Left cardiac atrium (tissue), 4 donors: ENCODE measurements at places on chromosomes 11 and 22. TPM values are rescaled to one million over a fixed set of nuclear protein-coding genes. Genes with fewer than 3 reads are reported as not detected.

The CD248 gene
- total RNA-seq: 54.3 TPM

The ISX gene
- not detected for total RNA-seq

The CELF1 gene
- 81.9 TPM for total RNA-seq

The OR52A1 gene
- total RNA-seq: not detected

The TNNI2 gene
- 0.52 TPM for total RNA-seq

The WEE1 gene
- 53.7 TPM for total RNA-seq

The DUSP8 gene
- 21.7 TPM for total RNA-seq

The C11orf86 gene
- total RNA-seq: not detected

The ARHGAP8 gene
- 0.89 TPM for total RNA-seq

The OR10D3 gene
- not detected for total RNA-seq

The RASGRP2 gene
- total RNA-seq: 37.1 TPM

The CTSW gene
- 2.7 TPM for total RNA-seq

The EFCAB6 gene
- total RNA-seq: 1.8 TPM

The OR56B4 gene
- not detected for total RNA-seq

The KLHL35 gene
- 1.1 TPM for total RNA-seq

The HBB gene
- 77.3 TPM for total RNA-seq

The KCNQ1 gene
- 33.5 TPM for total RNA-seq

The PKP3 gene
- 0.52 TPM for total RNA-seq

- no peak for DNase-seq
Observed at GRCh38 chr22:41047801-41048211, 44.6 kb upstream of the EP300 start.

DNA sequence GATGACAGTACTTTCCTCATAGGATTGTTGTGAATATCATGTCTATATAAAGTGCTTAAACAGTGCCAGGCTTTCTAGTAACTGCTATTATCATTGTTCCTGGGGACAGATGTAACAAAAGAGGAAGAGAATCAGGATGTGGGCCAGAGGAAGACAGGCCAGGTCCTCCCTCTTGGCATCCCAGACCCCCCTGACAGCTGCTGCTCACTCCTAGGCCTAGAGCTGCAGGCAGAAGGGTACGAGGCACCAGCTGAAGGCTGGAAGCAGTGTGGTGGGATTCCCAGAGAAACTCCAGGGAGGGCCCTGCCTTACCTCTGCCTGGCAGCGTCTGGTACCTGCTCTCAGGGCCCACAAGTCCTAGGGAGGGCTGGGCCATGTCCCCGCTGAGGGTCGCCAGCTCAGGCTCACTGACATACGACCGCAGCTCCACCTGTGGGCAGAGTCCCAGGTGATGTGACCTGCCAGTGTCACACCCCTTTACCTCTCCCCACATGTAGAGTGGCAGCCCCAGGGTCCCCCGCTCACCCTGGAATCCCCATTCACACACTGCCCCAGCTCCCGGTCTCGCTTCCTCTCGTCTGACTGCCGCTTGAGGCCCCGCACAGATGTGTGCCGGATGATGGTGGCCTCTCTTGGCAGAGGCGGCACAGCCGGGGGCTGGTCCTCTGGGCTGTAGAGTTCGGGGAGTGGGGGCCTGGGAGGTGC is 52.2 kb downstream of the C11orf58 start:
- no peak for DNase-seq

DNA sequence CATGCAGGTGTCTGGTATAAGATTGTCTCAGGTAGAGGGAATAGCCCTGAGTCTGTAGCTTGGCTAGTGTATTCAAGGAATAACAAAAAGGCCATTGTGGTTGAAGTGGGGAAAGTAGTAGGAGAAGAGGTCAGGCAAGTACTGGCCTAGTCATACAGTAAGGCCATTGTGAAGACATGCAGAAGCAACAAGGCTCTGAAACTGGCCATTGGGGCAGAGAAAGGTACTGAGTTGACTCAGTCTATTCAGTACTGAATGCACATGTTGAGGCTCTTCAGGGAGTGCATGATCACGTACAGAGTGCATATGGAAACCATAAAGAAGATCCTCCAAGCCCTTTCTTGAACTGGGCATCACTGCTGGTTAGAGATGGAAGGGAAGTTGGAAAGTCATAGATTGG is 477.6 kb downstream of the SOX6 start:
- DNase-seq: no peak

GRCh38 chr11:128550261-128550821 is 37.0 kb downstream of the ETS1 start:
- DNase-seq: no peak

DNA sequence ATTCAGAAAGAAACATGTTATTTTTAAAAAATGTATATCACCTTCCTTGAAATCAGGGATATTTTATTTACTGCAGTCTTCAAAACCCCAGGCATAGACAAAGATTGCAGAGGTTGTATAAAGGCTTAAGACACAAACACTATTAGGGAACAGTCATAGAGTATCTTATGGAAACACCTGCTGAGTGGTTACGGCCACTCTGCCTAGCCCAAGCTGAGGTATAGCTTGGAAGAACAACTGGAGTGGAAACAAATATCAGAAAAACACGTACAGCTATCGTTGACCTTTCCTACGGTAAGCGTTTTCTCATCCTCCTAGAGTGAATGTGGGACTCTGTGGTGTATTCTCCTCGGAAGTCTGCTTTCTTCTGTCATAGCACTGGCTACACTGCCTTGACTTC is 30.4 kb upstream of the LYVE1 start:
- no peak for DNase-seq

DNA sequence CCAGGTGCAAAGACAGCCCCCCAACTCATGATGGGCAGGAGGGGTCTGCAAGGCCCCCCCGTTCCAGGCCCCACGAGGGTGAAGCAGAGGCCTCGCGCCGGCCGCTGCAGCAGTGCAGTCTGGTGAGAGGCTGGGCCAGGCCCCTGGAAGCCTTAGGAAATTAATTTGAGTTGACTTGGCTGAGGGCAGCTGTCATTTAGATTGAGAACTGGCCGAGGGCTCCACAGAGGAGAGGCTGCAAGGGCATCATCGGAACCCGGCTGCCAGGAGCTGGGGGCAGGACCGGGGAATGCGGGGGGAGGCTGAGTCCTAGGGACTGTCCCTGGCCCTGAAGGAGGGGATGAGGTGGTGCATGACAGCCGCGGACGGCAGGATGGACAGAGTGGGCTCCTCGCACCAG is 39.9 kb downstream of the MN1 start:
- no peak for DNase-seq

GRCh38 chr22:42994917-42995562 is 19.9 kb downstream of the PACSIN2 start:
- DNase-seq: no peak

GRCh38 chr11:97224396-97224795 is 834.6 kb downstream of the JRKL start:
- DNase-seq: no peak

- no peak for DNase-seq
Observed at GRCh38 chr11:58641803-58642581, 19.5 kb downstream of the CNTF start.

DNA sequence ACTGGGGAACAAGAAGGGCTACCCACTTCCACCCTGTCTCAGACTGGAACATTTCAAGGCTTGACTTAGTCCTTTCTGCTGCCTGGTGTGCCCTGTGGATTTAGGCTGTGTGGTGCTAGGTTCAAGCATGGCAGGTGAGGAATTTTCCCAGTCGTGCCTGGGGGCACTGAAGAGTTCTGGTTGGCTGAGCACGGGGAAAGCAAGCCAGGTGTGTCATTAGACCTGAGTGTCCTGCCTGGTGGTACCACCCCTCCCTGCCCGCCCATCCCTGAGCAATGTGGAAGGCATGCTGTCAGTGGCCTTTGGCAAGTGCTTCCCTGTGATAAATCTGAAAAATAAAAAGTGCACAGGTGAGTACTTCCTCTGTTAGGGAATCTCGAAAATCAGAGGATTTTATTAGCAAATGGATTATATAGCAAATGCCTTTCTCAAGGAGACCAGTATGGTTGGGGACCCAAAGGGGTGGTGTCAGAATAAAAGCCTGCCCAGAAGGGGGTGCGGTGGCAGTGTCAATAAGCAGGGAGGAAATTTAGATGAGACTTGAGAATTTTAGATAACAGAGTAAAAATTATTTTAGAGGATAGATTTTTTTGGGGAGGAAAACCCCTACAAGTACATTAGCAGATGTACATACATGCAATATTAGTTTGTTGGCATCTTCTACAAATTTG is 22.8 kb downstream of the TEAD1 start:
- DNase-seq: no peak

DNA sequence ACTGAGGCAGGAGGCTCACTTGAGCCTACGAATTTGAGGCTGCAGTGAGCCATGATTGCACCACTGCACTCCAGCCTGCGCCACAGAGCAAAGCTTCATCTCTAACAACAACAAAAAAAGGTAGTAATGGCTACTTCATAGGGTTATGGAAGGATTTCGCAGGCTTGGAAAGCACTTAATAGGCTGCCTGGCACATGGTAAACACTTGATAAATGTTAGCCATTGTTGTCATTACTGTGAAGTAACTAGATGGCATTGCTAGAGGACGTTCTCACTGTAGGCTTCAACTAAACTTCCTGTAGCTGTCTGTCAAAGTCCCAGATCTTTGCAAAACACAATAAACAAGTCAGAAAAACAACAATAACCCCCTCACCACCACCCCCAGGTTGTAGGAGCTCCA is 357.2 kb upstream of the NARS2 start:
- no peak for DNase-seq

DNA sequence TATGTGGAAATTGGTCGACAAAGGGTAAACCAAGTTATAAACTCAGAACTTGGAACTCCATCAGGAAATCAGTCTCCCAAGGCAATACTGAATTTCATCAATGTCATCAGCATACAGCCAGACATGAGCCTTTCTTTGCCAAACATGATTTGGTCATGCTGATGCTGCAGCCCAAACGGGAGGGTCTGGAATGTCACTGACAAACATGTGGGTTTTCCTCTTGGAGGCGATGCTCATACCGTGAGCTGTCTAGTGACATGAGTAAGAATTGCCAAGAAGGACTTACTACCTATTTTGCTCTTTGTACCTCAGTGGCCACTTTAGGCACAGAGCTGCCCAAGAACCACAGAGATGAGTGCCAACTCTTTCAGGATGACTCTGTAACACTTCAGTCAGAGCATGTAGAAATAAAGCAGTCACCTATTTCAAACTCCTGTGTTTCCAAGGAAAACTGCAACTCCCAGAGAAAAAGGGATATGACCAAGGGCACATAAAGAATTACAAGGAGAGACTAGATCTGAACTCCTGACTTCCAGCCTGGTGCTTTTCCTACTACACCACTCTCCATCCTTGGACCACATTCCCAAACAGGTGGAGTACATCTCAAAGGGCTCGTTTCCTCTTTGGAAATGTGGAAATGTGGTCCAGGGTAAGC is 24.3 kb upstream of the MRGPRX2 start:
- DNase-seq: no peak

DNA sequence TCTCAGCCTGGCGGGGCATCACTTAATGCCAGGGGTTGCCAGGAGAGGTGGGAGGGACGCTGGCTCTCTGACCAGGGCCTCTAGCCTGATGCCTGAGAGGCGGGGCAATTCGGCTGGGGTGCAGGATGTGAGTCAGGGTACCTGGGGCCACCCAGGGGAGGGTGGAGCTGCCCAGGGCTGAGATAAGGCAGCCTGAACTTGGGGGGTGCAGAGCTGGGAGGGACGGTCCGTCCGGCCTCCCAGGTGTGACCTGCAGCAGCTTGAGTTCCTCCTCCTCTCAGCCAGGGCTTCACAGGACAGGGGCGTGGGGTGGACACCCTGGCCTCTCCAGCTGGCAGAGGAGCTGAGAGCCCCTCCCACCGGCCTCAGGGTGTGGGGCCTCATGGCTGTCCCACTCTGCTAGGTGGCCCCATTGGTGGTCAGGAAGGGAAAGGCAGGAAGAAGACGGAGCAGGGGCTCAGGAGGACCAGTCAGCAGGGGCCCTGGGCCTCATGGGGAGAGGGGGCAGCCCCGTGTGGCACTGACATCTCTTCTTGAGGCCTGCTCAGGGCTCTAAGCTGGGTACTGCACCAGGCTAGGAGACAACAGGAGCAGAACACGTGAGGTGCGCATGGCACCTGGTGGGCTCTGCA is 942 bp upstream of the RPS6KA4 start:
- no peak for DNase-seq

- no peak for DNase-seq
Observed at GRCh38 chr11:47399860-47400767, 8.3 kb upstream of the SLC39A13 start.

- DNase-seq: no peak
Observed at GRCh38 chr22:48393041-48393370, 1434.7 kb downstream of the BRD1 start.

DNA sequence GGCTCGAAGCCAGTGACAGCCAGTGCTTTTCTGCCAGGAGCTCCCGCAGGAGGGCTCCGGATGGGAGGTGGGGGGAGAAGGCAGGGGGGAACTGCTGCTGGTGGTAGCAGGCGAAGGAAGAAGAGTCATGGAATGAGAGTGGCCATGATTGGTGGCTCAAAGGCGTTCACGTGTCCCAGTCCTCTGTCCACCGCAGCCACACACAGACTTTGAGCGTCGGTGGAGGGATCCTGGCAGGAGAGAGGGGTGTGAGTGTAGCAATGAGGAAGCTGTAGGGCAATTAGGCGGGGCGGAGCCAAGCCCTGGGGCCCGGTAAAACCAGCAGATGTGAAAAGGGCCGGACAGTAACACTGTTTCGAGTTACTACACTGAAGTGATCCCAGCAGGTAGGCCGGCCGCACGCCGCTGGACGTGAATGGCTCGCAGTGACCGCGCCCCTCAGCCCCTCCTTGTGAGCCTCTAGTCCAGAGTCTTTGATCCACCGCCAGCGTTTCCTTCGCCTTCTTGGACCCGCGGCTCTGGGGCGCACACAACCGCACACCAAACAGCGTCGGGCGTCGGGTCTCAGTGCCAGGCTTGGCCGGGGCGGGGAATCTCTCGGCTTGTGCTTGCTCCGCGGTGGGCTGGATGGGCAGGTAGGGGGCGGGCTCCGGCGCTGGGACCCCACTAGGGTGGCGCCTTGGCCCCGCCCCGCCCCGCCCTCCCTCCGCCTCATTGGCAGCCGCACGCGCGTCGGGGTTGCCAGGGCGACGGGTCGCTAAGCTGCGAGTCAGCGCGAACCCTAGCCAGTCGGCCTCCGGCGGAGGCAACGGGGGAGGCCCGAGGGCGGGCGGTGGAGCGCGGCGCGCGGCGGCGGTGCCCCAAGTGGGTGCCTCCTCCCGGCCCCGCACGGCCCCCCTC is at the start of gene LRRC10B:
TSS of gene LRRC10B (plus strand) at position 788 of the 900 bp plus-strand sequence. CDS start 250 bp downstream, outside the sequence.
- no peak for DNase-seq

DNA sequence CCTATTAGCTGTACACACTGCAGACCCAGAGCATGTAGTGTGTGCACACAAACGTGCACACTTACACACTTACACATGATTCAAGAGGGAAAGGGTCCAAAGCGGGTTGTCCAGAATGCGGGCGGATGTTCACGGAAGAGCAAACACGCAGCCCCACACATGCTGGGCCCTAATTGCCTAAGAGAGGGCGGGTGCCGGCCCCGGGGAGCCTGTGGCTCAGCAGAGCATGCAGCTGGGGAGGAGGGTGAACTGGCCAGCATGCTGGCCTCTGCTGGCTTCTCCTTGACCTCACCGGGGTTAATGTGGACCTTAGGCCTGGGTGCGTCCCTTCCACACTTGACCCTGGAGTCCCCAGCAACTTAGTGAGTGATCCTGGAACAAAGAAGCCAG is 816.3 kb downstream of the BRD1 start:
- no peak for DNase-seq

DNA sequence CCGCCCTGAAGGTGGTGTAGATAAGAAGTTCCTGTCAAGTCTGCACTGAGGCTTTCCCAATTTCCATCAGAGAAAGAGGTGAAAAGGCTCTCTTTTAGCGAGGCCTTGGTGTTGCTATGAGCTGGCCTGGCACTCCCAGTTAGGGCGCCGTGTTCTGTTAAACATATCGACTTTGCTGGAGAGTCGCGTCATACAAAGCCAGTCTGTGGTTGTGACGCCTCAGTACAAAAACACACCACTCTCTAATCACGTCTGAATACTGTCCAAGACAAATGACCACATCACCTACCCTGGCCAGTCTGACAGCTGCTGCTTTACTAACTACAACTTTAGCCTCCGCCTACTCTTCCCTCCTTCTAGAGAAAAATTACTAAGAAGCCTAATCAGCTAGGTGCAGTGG is 8.0 kb upstream of the TOLLIP start:
- DNase-seq: no peak
